M059J (cell line): ENCODE measurements at places on chromosomes 13 and 19.

- DNase-seq: no peak
Observed at GRCh38 chr13:47413112-47413511, 516.3 kb upstream of the HTR2A start.

GRCh38 chr13:77372275-77372674 lies 45.4 kb upstream of the MYCBP2 start:
- peak; percentile 28 for DNase-seq

GRCh38 chr13:95091755-95092154 lies 209.5 kb downstream of the ABCC4 start:
- DNase-seq: no peak

- no peak for DNase-seq
Observed at GRCh38 chr13:95284436-95284835, 16.8 kb downstream of the ABCC4 start.

GRCh38 chr13:94595001-94595949 lies 677 bp downstream of the TGDS start:
- DNase-seq: peak; percentile 26

DNA sequence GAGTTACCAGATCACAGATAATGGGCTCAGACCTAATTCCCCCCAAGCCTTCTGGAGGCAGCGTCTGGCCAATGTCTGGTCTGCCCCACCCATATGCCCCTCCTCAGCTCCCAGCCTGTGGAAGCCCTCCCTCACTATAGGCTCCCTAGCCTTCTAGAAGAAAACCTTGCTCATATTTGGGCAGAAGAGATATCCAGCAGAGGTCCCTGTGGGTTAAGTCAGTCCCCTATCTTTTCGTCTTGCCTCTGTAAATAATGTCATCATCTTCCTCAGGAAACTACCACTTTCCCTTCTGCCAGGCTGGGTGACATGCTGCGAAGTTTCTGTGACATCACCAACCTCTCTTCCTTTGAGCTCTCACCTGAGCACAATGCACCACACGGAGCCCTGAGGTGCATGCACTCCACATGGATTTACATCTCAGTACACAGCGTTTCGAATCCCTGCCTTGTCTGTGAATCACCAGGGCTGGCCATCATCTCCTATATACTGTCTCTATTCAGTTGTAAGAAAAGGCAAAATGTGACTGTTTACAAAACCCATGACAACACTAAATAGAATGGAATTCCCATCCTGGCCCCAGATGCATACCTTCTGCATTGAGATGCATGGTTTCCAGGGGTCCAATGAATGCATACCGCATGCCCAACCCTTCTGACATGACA lies 112.8 kb downstream of the CRYL1 start:
- no peak for DNase-seq

GRCh38 chr19:52492201-52492993 lies 35.1 kb upstream of the ZNF808 start:
- no peak for DNase-seq

DNA sequence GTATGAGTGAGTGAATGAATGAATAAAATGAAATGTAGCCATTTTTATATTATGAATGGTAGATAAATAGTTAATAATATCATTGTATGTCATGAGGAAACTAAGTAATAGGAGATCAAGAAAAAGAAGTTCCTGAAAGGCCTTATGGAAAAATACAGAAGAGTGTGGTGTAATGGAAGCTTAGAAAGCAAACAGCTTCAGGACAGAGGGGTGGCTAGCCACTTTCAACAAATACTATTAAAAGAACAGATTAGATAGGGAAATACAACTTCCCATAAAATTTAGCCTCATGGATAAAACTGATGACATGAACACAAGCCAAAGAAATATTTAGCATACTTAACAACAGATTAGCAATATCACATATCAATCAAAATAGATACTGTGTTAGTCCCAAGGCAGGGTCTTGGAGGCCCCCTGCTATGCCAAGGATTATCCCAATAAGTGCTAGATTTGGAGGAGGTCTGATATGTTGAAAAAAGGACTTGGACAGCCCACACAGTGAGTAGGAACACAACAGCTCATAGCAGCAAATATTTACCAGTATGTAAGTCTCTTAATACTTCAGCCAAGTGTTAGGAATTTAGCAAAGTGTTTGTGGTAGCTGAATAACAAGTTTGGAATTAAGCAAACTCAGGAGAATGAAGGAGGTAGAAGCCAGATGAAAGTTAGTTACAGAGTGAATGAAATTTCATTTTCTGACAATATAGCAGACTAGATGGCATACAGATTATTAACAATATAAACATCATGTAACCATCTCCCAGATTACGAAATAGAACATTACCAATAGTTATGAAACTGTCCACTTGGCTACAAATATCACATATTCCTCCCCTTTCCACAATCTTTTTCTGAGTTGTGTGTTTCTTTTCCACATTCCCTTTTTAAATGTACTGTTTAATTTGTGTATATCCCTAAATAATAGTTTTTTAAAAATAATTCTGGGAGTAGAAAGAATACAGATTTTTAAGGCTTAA lies 1632.0 kb downstream of the PCDH9 start:
- peak; percentile 0 for DNase-seq
